ENCODE measurements at places on chromosomes 7 and 10.

- DNase-seq, result no peak
These were observed 3.1 kb upstream of the GDF10 start for GRCh38 chr10:47296941-47297340.

- no peak for DNase-seq
These were observed 93.4 kb downstream of the PIP4K2A start for GRCh38 chr10:22620929-22621328.

DNA sequence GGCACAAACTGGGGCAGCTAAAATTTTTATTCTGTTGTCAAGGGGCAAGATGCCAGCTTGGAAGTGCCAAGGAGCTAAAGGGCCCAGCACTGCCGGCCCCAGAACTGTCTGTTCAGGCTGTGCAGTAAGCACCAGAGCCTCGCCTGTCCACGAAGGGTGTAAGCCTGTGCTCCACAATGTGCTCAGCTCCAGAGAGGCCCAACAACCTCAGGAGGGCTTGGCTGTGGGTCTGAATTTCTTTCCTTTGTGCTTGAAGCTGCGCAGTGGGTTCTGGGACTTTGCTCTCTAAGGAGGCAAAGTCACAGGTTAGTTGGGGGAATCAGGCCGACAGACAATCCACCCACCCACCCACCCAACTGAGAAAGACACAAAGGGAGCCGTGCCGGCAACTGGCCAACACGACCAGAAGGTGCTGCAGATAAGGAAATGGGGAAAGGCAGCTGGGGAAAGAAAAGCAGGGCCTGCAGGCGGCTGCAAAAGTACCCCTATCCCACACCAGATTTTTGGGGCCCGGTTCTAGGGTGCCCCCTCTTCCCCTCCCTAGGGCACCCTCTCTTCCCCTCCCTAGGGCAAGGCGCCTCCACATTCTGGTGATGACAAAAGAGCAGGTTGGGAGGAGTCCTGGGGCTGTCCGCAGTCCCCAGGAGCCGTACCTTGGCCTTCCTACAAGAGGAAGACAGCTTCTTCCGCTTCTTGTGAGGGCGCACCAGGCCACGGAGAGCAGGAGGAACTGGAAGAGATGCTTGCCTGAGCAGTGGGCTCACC, 7.7 kb downstream of the DDX56 start:
- no peak for DNase-seq

GRCh38 chr10:124952123-124952522, 10.2 kb downstream of the ZRANB1 start:
- no peak for DNase-seq

DNA sequence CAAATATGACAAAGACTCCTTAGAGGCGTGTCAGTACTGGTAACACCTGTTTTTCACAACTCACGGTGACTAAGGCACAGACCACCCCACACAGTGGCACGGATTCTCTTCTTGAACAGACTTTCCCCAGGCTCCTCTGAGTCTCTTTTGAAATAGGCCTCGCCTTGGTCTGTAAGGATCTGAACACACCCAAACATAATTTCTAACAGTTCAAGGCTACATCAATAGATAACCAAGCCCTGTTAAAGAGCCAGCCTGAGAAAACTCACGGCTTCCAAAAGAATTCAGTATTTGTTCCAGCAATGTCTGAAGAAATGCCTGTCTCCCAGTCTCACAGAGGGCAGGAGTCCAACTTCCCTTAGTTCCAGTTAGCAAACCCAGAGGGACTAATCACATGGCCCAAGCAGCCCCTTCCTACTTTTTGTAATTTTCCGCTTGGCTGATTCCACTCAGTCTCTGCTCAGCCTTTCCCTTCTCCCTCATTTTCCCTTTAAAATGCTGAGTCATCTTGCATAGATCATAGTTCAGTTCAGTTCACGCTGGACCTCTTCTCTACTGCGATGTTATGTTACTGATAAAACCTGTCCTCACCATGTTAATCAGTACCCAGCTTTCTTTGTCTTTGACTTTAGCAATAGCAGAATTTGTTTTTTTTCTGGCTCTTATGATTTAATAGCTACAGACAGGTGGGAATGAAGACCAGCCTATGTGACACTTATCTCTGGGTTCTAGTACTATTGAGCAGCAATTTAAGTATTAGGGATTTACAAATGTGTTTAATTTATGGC, 22.6 kb upstream of the AKR1C3 start:
- DNase-seq, result no peak

GRCh38 chr10:7969623-7970022, 84.9 kb upstream of the GATA3 start:
- no peak for DNase-seq

- no peak for DNase-seq
These were observed 213.5 kb upstream of the TMEM229A start for GRCh38 chr7:124246262-124246863.

GRCh38 chr7:1946773-1947450, 276.8 kb downstream of the ELFN1 start:
- DNase-seq, result no peak

DNA sequence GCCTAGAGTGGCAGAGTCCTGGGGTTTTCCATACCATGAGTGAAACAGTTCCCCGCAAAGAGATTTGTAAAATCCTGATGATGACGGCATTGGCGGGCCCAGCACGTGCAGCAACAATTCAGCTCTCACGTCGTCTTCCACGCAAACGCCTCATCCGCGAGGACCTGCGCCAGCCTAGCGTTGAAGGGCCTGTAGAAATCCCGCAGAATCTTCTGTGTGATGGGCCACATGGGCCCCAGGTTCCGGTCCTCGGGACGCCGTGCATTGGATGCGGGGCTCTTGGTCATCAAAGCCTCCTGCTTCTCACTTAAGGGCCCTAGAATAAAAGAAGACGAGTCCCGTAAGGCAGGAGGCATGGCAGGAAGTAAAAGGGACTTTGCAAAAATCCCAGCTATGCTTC, 83.4 kb downstream of the CHST15 start:
- DNase-seq, result no peak

DNA sequence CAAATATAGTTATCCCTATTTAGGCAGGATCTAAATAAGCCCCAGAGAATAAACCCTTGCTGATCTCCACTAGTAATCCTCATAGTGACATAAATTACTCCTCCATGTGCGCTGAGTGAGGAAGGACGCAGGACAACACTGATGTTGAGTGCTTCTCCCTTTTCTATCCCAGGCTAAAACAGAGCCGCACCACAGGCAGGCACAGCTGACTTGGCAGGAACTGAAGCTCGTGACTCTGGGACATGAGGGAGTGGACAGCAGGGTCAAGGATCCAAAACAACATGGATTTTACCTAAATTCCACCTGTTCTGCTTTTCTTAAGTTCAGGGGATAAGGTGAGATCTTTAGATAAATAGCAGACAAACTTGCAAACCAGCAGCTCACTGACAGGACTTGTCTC, 46.0 kb downstream of the VOPP1 start:
- DNase-seq, result no peak

GRCh38 chr7:77536017-77536412, 1.1 kb upstream of the PTPN12 start:
- DNase-seq, result no peak

DNA sequence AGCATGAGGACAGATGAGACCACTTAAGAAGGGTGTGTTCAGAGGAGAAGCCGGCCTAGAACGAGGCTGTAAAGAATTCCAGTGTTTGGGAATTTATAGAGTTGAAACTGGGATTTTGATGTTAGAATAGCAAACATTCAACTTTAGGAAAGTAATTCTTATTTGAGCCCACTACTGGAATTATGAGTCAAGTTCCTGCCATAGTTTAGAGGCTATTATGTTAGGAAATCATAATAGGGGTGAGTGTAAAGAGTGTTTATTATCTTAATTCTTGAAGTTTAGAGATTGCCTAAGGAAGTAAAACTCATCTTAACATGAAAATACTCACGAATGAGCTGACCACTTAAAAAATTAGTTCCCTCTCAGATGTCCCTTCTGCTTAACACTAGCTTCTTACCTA, 2.1 kb downstream of the CBLL1 start:
- no peak for DNase-seq

GRCh38 chr10:23173214-23174073, 18.7 kb upstream of the PTF1A start:
- no peak for DNase-seq

- no peak for DNase-seq
These were observed 56.3 kb downstream of the RASGEF1A start for GRCh38 chr10:43210556-43210955.

- DNase-seq, result no peak
These were observed 20.2 kb upstream of the HPS1 start for GRCh38 chr10:98466861-98467505.

GRCh38 chr10:29533696-29534285, 101.0 kb downstream of the SVIL start:
- no peak for DNase-seq

DNA sequence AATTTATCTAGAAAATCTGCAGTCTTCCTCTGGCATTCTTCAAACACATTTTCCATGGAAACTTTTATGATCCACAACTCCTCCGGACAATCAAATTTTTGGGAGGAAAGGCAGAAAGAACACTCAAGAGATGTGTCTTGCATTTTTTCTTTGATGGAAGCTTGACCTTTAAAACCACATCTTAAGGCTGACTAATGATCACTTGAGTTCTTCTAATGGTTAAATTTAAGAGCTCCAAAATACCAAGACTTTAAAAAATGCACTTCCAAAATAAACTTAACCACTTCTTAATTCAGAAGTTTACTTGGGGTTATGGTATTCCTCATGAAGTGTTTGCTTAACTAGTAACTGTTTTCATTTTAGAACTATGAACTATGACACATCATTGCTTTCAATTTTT, 43.3 kb downstream of the ETV1 start:
- no peak for DNase-seq

DNA sequence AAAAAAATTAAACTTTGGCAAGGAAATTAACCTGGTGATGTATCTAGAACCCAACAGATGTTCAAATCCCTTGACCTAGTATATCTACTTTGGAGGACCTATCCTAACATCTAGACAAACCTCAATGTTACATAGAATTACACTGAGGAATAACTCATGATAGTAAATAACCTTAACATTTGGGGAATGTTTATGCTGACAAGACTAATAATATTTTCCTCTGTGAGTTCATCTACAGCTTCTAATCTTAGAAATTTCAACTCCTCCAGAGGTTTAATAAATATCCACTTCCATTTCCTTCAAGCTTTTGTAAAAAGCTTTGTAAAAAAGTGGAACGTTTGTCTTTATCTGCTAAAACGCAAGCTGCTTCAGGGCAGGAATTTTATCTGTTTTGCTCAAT, 12.7 kb downstream of the HIPK2 start:
- DNase-seq, result no peak

DNA sequence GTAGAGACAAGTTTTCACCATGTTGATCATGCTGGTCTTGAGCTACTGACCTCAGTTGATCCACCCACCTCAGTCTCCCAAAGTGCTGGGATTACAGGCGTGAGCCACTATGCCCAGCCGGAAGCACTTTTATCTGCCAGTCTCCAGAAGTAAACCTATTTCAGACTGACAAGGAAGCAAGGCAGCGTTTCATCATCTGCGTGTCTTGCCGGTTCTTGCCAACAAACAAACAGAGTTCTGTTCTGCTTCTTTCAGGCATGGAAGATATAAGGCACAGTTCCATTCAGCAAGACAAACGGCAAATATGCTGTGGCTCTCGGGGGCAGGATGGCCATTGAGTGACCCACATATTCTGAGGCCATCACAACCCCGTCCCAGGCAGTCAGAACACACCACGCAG, 15.5 kb upstream of the LARP4B start:
- DNase-seq, result no peak

DNA sequence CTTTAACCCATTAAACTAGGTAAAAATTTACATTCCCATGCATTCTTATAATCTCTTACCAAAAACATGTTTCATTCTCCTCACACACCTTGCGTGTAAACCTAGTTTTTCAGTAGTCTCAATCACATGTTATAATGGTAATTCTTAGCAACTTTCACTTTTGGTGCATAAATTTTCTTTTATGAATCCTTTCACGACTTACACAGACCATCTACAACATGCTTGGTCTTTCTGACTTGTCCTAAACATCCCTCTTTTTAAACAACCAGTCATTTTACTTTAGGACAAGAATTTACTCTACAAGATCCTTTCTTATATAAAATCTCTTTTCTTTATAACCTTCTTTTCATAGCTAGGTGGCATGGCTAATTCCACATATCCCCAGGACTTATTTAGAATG, 25.8 kb downstream of the FBXL13 start:
- no peak for DNase-seq

DNA sequence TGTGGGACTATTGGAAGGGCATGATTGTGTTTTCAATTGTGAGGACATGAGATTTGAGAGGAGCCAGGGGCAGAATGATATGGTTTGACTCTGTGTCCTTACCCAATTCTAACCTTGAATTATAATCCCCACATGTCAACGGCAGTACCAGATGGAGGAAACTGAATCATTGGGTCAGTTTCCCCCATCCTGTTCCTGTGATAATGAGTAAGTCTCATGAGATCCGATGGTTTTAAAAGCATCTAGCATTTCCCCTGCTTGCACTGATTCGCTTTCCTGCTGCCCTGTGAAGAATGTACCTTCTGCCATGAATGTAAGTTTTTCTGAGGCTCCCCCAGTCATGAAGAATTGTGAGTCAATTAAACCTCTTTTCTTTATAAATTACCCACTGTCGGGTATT, 1367.1 kb downstream of the XPNPEP1 start:
- DNase-seq, result no peak

- no peak for DNase-seq
These were observed 559.4 kb upstream of the AUTS2 start for GRCh38 chr7:69038915-69039314.

DNA sequence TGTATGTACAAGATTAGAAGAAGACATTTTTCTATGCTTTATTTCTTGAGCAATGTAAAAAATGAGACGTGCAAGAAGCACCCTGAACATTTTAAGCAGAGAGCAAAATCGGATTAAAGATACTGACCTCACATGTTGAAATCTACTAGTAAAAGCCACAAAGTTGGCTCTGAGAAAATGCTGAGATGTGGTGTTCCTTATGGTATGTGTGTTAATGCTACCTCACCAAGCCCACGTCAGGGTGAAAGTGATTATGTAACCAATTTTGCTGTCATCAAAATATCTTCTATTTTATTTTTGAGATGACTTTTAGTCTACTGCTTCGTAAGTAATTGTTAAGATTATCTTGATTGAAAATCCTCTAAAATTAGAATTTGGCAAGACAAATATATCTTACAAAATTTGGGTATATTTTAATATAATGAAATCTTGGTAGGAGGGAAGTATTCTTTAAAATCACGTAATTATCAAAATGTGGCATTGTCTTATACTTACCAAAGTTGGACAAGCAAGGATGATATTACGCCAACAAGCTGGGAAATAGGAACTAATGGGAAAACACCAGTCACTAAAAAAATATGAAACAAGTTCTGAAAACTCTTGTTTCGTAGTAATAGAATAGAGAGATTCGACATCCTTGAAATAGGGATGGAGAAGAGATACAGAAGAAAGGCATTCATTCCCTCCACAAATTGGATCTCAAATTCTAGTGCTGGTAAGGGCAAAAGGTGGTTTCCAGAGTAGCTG, 5.8 kb downstream of the ADO start:
- DNase-seq, result no peak

- no peak for DNase-seq
These were observed 920.5 kb downstream of the KCNMA1 start for GRCh38 chr10:76717141-76717540.

Data from NCI-H2227 treated with DMSO at 0.1 percent for 48 hours (cell line).